ENCODE measurements at places on chromosomes 16 and 17.
A peak's percentile ranks its signal among the peaks of the same experiment; 100 is the strongest.

DNA sequence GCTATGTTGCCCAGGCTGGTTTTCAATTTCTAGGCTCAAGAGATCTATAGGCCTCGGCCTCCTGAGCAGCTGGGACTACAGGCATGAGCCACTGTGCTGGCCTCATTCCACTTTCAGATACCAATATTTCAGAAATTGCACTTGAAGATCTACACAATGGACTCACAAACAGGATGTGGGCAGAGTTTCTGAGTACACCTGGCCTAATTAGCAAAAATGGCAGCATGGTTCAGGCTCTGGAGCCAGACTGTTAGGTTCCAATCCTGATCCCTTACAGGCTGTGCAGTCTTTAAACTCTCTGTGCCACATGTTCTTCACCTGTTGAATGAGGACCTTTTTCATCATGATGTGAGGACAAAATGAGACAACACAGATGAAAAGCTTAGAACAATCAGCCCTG is 32.2 kb downstream of the RNF157 start:
- no peak for DNase-seq

GRCh38 chr17:76588182-76588581 is 2.5 kb upstream of the ST6GALNAC2 start:
- DNase-seq: no peak

GRCh38 chr16:11024333-11025053 is 80.1 kb downstream of the CLEC16A start:
- peak; percentile 64 for DNase-seq

DNA sequence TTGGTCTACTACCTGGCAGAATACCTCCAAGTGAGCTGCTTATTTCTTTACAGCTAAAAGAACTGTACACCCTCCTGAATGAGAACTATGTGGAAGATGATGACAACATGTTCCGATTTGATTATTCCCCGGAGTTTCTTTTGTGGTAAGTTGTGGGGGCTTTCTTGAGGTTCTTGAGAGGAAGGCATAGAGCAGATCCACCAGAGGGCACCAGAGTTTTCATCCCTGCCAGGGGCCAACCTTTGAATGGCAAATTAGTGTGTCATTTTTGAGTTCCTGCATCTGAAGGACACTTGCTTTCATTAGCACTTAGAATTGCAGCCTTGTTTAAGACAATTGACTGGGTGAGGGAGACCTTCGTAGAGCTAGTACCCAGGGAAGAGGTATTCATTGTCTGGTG is 35.0 kb downstream of the NMT1 start:
- peak; percentile 56 for DNase-seq

GRCh38 chr17:17959520-17960361 is 12.5 kb downstream of the TOM1L2 start:
- no peak for DNase-seq

- no peak for DNase-seq
Observed at GRCh38 chr16:78275420-78275819, 176.0 kb downstream of the WWOX start.

DNA sequence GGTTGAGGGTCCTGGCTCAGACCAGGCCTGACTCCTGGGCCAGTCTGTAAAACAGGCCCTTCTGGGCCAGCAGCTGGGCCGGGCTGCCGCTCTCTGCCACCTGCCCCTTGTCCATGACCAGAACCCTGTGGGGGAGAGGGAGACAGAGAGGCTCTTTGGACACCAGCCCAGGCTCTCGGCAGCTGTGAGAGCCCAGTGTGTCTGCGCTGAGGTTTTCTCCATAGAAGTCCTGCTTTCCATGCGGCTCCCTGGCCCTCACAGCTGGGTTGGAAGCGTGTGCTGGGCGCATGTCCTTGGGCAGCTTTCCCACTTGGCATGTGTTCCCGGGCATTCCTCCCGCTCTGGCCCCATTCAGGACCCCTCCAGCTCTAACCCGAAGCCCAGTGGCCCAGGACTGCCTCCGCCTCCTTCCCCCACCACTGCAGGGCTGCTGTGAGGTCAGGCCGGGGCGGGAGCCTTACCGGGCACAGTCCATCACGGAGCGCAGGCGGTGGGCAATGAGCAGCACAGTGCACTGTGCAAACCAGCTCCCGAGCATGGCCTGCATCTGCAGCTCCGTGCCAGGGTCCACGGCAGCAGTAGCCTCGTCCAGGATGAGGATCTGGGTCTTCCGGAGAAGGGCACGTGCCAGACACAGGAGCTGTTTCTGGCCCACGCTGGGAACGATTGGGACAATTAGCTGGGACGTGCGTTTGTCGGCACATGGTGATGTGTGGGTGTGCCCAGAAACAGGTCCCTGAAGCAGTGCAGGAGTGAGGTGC is 73.0 kb downstream of the ABCC6 start:
- no peak for DNase-seq

DNA sequence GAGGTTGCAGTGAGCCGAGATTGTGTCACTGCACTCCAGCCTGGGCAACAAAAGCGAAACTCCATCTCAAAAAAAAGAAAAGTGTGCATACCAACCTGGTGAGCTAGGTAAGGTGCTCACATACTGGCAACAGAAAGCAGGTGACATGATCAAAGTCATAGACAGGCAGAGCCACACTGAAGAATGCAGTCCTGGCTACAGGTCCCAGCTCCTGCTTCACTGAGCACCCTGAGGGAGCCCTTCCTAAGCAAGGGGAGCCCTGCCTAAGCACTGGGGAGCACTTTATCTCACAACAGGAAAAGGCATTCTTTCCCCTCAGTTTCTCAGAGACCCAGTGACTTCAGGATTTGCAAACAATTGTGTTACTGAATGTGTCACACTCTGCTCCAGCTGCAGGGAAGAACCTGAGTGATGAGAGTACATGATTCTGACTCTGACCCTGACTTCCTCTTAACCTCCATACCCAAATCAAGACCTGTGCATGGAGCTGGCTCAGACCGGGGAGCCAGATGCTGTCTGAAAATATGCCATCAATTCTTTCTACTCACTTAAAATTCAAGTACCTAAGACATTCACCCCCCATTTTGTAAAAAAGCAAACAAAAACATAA is 40.5 kb downstream of the ANKRD11 start:
- peak; percentile 69 for DNase-seq

GRCh38 chr17:8210761-8211458 is 535 bp upstream of the AURKB start:
- no peak for DNase-seq

GRCh38 chr17:38885728-38886642 is 16.1 kb downstream of the LASP1 start:
- no peak for DNase-seq

DNA sequence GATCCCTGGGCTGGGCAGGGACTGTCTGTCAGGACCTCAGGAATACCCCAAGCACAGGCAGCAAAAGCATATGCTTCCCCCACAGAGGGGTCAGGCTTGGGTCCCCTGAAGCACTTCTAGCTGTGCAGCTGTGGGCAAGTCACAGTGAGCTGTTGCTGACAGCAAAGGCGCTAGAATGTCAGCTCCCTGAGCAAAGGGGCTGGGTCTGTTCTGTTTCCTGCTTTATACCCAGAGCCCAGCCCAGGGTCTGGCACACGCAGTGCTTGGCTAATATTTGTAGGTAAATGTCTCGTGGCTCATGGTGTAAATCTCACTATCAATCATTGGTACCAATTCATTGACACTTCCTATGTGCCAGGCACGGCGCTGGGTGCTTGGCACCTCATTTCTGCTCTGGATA is 16.6 kb upstream of the MPRIP start:
- DNase-seq: no peak

DNA sequence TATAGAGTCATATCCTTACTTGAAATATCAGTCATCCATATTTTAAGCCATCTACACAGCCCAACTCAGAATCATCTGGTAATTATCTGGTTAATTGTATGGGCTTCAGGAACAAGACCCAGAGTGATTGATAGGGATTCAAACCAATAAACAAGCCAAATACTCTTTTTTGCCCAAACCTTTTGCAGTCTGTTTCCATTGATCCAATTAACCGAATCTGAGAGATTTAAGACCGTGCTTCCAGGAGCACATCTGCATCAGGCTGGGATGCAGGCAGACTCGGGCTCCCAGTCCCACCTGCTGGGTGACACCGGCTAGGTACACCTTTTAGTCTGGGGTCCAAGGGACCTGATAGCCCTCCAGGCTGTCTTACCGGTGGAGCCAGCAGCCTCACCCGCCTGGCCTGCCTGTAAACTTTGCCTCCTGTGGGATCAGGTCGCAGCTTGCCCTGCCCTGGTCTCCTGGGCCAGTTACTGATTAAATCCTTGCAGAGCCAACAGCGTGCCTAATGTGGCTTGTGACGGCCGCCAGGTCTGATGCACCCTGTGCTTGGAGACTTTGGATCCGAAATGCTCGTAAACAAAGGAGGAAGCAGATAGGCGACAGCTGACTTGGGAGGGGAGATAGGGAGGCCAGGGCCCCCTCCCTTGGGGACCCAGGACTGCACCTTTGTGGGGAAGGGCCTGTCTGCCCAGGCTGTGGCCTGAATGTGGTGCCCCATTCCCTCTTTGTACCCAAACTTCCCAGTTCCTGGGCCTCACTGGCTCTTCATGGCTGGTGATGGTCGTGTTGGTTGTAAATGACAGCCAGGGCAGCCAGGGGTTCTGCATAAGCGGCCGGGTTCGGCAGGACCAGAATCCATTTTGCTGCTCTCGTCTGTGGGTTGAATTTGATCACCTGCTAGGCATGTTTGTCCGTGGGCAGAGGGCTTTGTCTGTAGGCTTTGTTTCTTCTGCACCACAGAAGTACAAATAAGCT is 3.8 kb downstream of the CMIP start:
- DNase-seq: peak; percentile 43

GRCh38 chr17:41448506-41448905 is 7.7 kb upstream of the KRT38 start:
- DNase-seq: no peak

DNA sequence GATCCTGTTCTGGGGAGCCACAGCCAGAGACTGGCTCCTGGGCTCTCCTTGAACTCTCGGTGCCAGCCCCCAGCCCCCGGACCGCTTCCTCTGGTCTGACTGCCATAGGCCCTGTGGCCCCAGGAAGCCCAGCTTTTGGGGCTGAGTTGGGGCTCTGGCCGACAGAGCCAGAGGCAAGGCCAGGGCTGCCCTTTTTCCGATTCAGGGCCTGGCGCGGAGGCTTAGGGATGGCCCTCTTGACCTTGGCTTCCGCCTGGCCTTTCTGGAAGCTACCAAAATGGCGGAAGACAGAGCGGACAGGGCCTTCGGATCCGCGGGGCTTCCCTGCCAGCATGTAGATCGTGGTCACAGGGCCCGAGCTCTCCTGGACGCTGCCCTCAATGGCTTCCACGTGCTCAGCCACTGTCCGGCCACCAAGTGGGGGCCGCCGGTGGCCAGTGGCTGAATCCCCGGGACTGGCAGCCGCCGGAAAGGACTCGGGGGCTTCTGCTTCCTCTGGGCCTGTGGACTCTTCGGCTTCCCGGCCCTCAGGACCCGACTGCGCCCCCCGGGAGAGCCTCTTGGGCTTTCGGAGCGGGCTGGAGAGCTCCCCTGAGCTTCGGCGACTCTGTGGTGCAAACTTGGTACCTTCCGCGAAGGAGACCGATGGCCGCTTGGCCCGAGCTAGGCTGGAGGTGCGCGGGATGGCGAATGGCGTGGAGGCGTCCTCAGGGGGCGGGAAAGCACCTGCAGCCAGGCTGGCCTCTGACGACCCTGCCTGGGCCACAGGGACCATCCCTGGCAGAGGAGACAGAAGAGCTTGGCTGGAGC is 6.4 kb upstream of the SLC43A2 start:
- DNase-seq: no peak

DNA sequence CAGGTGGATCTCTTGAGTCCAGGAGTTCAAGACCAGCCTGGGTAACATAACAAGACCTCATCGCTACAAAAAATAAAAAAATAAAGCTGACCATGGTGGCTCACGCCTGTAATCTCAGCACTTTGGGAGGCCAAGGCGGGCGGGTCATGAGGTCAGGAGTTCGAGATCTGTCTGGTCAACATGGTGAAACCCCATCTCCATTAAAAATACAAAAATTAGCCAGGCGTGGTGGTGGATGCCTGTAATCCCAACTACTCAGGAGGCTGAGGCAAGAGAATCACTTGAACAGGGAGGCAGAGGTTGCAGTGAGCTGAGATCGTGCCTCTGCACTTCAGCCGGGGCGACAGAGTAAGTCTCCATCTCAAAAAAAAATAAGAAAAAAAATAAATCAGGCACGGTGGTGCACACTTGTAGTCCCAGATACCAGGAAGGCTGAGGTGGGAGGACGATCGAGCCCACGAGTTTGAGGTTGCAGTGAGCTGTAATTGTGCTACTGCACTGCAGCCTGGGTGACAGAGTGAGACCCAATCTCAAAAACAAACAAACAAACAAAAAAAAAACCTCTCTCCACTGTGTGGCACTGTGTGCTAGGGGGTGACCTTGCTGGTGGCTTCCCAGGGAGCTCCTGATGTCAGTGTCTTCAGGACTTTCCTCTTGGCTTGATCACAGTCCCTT is 19.8 kb upstream of the MAPK3 start:
- DNase-seq: no peak

DNA sequence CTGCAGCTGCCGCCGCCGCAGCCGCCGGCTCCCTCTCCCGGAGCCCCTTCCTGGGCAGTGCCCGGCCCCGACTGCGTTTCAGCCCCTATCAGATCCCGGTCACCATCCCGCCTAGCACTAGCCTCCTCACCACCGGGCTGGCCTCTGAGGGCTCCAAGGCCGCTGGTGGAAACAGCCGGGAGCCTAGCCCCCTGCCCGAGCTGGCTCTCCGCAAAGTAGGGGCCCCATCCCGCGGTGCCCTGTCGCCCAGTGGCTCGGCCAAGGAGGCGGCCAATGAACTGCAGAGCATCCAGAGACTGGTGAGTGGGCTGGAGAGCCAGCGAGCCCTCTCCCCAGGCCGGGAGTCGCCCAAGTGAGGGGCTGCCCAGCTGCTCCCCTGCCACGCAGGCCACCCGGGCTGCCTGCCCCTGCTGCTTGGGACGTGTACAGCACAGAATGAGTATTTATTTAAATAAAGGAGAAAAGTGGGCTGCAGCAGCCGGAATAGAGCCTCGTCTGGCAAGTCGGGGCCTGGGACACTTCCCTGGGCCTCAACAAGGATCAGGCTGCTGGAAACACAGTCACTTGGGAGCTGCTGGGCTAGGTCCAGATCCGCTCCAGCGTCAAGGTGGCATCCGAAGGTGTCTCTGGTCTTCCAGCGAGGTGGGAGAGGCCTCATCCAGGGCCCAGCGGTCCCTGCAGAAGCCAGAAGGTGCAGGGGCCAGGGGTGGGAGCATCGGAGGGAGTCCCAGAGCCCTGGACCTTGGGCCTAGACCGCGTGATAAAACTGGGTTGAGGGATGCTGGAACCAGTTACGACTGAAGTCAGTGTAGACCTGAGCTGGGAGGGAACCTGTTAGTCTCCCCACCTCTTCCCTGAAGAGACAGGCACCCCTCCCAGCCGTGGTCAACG is 8.8 kb downstream of the TBX2 start:
- no peak for DNase-seq

DNA sequence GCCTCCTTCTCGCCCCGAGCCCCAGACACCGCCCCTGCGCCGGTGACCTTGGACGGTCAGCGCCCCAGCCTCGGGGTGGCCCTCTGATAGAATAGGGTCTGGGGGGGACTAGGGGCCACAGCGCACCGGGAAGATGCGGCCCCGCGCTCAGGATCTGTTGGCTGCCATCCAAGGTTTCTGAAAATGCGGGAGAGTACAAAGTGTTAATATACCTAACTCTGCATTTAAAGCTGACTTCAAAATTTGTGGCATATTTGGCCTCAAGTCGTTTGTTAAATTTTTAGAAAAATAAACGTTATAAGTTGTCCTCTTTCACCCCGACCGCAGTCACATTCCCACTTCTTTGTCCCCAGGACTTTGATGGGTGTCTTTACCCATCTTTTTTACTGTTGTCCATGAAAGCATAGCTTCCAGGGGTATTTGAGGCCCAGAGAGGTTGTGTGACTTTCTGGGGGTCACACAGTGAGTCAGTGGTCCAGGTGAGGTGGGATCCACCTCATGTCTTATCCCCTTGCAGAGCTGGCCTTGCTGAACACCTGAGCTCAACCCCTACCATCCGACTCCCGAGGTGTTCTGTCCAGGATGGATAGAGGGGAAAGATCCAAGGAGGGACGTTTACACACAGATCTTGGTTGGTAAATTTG is 796 bp downstream of the NT5M start:
- no peak for DNase-seq
